ENCODE measurements at places on chromosomes 5 and 9.

DNA sequence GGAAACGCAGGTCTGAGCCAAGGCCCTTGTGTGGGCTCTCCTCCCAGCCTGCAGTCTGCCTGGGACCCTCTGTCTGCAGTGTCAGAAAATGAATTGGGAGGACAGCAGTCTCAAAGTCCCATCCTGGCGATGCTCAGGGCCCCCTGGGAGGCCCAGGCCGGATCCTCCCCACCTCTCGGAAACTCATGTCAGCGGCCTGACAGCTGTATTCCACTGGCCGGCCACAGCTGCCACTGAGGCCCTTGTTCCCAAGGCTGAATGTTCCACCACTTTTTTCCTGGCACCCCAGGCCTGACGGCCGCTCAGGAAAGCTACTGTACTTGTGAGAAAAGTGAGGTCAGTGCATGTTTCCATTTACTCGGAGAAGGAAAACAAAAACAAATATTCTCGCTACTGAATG, 180.0 kb downstream of the FGF18 start:
- DNase-seq: no peak

DNA sequence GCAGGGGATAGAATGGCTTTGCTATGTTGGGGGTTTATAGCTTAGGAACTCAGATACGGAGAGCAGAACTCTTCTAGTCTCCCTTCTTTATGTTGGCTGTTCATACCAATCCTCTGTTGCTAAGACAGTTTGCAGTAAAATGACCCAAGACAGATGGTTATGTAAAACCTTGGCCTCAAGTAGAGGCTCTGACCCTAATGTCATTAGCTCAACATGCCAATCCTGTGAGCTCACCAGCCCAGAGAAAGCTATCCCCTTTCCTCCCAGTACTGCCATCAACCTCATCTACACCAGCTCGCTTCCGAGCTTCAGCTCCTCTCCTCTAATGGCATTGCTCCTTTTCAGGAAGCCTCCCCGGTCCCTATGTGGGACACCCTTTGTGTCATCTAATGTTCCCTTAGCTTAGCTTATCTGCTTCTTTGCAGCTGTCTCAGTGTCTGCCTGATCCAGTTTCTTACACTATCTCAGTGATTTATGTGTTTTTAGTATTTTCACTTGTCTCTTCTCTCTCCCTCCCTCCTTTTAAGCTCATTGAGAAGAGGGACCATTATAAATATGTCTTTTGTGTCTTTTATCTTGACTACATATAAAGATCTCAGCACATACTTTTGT, 281.3 kb upstream of the CLINT1 start:
- no peak for DNase-seq

GRCh38 chr5:141916522-141916921, 7.1 kb upstream of the DELE1 start:
- DNase-seq: no peak

- DNase-seq: no peak
Measured at GRCh38 chr9:111036429-111036789, 1.9 kb downstream of the LPAR1 start.

GRCh38 chr5:148791334-148791667, 35.1 kb upstream of the ADRB2 start:
- DNase-seq: peak; percentile 41

- DNase-seq: no peak
Measured at GRCh38 chr9:13278023-13278367, 1.5 kb downstream of the MPDZ start.

GRCh38 chr9:37923118-37923795, 19.3 kb upstream of the SLC25A51 start:
- DNase-seq: no peak

DNA sequence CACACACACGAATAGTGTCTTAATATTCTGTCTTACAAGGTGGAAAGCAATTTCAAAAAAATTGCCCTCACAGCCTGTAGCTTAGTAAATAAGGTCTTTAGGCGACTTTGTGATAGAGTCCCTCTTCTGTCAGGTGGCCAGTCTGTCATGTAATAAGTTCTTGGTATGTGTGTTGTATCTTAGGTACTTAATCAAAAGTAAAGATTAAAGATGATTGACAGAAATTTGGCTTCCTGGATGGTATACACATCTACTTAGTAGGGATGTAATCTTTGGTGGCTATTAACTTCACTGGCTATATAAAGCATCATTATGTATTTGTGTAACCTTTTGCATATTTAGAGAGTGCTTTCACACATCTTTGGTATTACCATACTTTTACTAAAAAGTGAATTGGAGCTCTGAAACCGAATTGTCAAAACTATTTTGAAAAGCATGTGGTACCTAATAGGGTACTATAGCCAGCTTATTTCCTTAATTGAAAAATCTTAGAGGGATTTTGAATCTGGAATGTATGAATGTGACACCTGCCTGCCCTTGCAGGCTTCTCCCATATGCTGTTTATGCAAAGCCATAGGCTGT, 3.4 kb downstream of the G3BP1 start:
- DNase-seq: no peak

DNA sequence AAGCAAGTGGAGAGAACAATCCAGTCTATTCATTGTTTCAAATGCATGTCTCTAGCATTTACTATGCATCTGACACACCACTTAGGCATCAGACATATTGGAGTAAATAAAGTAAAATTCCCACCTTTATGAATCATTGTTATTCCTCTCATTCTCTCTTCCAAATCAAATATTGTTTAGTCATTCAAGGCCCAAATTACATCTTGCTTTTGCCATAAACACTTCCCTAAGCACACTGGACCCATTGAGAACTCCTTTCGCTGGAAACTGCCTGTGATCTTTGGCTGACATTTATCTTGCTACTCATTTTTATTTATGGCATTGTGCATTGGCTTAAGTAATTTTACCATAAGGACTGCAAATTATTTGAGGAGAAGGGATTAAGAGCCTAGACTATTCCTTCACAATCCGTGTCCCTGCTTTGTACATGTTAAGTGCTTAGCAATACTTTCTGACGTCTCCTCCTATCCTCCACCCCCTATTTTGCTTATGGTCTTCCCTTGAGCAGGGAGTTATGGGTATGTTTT, 7.4 kb downstream of the C5orf46 start:
- no peak for DNase-seq

- no peak for DNase-seq
Measured at GRCh38 chr9:71306134-71306533, 184.7 kb upstream of the TRPM3 start.

- no peak for DNase-seq
Measured at GRCh38 chr9:116327701-116328405, 174.3 kb downstream of the PAPPA start.

DNA sequence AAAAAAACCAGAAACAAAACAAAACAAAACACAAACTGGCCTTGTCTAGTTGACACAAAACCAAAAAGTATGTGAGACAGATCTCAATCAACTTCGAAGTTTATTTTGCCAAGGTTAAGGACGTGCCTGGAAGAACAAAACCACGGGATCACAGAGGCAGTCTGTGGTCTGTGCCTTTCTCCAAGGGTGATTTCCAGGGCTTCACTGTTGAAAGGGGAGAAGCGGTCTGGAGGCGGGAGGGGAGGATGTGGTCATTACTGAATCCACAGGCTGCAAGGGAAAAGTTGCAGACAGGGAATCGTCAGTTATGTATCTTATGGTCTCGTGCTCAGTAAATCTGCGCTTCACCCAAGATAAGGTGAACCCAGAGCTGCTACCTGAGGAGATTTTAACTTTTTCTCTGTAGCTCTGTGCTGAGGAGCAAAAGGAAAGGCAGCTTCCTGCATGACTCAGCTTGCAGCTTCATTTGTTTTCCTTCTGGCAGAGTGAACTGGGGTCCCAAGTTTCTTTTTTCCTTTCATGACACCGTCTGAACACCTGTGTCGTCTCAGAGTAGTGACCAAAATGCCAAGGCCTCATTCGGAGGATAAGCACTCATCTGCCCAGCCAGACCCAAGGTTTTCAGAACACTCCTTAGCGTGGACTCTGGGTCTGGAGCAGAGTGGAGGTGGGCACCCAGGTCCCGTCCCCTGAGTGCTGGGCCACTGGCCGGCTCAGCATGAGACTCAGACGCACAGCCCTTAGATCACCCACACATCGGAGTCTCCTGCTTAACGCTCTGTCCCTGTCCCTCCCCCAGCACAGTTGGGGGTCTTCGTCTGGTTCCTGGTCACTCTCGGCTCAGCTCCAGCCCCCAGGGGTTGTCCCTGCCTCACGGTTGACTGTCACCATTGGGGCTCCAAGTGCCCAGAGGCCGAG, 25.9 kb downstream of the ROPN1L start:
- no peak for DNase-seq

DNA sequence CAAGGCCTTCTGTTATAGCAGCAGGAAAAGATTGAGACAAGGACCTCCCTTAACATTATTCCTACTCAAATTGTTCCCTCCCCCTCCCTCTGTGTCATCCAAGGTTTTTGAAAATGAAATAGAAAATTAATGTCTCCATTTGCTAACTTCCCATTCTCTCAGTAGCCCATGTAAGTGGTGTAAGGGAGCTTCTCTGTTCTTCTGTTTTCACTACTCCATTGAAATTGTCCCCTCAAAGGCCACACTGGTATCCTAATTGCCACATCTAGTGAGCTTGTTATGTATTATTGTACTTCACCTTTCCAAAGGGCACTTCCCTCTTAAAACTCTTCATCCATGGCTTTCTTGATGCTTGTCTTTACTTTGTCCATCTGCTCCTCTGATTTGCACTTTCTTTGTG, 131.2 kb upstream of the PIK3R1 start:
- DNase-seq: no peak

GRCh38 chr5:10019236-10019635, 230.5 kb downstream of the ATPSCKMT start:
- no peak for DNase-seq

GRCh38 chr9:79264511-79265355, 307.0 kb upstream of the TLE4 start:
- no peak for DNase-seq

GRCh38 chr5:10989577-10990263, 228.7 kb upstream of the DAP start:
- DNase-seq: no peak

GRCh38 chr5:170425731-170426130, 36.6 kb upstream of the KCNMB1 start:
- no peak for DNase-seq

GRCh38 chr9:125537442-125538091, 169.4 kb downstream of the MAPKAP1 start:
- no peak for DNase-seq

DNA sequence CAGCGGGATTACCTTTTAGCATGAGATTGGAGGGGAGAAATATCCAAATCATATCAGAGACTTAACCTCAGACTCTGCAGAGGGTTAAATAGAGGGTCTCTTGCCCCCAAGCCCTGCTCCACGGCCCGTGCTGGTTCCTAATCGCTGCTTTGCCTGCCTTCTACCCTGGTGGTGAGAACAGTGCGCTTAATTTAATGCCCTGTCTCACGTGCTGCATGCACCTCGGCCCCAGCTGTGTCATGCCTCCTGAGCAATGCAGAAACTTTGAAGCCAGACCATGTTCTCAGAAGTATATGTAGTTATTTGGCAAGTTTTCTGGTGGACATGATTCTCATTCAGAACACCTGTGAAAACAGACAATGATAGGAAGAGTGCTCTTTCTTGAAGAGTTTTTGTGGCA, 1.4 kb downstream of the OTULIN start:
- DNase-seq: peak; percentile 45

GRCh38 chr9:109168170-109168569, 1.1 kb upstream of the FRRS1L start:
- no peak for DNase-seq

DNA sequence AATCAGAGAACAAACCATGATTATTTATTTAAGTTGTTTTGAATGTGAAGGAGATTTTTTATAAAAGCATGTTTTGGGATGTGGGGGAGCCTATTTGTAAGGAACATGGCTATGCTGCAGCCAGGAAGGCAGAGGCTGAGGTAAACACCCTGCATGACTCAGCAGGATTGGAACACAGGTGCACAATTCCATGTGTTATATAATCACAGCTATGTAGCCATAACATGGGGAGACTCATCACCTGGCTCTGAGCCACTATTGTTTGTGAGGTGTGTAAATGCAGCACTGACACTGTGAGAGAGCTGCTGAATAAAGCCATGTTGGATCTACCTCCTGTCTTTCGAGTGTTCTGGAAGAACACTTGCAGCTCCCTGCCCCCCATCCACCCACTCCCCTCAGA, 1009.8 kb downstream of the DNAH5 start:
- DNase-seq: no peak

DNA sequence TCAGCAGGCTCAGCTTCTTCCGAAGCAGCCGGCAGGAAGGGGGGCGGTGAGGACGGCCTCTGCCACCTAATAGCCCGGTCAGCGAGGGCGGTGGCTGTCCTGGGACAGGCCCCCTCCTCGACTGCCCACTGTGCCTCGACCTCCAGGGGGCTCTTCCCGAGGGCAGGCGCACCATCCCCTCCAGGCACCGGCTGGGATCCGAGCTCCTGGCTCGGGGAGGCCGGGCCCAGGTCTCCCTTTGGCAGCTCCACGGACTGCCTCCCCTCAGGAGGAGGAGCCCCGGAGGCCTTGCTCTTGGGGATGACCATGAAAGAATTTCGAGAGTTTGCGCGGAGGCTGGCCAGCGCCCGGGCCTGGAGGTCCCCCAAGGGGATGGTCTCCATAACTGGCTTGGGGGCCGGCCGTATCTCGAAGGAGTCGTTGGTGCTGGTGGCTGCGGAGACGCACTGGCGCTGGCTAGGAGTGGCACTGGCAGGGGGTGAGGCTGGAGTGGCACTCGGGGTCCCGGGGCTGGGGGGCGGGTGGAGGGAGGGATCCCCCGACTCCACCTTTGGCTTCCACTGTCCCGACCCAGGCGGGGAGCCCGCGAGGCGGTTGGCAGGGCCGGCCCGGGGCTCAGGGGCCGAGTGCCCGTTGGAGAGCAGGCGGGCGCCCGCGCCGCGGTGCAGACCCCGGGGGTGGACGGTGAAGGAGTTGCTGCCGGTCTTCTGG, 975 bp downstream of the TPRN start:
- DNase-seq: no peak

- DNase-seq: no peak
Measured at GRCh38 chr9:14346231-14346791, 32.4 kb upstream of the NFIB start.

DNA sequence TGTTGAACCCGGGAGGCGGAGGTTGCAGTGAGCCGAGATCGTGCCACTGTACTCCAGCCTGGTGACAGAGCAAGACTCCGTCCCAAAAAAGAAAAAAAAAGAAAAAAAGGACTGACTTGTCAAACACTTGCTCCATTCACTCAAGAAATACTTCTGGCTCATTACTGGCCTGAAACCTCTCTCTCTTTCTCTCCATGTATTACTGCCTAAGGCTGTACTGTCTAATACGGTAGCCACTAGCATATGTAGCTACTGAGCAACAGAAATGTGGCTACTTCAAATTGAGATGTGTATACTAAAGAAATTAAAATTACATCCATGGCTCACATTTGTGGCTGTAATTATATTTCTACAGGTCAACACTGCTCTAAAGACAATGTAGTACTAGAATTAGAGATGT, 39.2 kb downstream of the GLIS3 start:
- DNase-seq: no peak

GRCh38 chr9:763692-764091, 77.8 kb upstream of the DMRT1 start:
- DNase-seq: no peak

DNA sequence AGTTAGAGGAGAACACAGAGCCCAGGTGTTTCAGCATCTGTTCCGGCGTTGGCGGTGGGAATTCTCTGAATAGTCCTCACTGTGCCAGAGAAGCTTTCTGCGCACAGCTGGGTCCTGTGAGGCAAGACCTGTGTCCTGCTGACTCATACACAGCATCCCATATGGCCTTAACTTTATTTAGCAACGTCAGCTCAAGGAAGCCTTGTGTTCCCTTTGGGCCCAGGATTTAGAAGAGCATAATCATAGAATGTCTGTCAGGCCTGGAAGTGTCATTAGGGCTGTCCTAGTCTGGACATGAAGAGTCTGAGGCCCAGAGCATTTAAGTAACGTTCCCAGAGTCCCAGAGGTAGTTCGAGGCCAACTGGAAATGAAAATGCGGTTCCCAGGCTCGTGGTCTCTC, 188.6 kb upstream of the DMRT1 start:
- no peak for DNase-seq

All from stimulated activated CD4-positive, alpha-beta T cell treated with anti-CD3 and anti-CD28 coated beads, TNF-alpha, amount 100 ng/mL, for 24 hours (primary cell).